AG09309 (cell line): ENCODE measurements at places on chromosomes 4 and X.

- DNase-seq: no peak
These were observed 1028.4 kb upstream of the INTU start for GRCh38 chr4:126604268-126604867.

- DNase-seq: no peak
These were observed 445 bp downstream of the AP1S2 start for GRCh38 chrX:15854080-15854655.

DNA sequence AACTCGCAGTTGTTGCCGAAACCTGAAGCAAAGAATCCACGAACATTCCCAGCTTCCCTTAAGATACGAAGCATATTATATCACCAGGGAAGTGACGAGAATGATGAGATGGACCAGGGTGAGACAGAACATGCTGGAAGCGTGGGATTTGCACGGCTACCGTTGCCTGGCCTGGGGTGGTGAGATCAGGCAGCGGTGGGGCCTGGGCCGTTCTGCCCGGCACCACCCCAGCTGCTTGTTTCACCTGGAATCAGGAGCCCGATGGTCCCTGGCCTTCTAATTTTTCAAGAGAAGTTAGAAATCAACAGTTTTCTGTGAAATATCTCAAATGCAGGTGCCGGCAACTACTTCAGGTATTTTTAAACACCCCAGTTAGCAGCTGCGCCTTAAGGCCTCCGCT, 5.7 kb downstream of the CLDN22 start:
- DNase-seq: no peak

DNA sequence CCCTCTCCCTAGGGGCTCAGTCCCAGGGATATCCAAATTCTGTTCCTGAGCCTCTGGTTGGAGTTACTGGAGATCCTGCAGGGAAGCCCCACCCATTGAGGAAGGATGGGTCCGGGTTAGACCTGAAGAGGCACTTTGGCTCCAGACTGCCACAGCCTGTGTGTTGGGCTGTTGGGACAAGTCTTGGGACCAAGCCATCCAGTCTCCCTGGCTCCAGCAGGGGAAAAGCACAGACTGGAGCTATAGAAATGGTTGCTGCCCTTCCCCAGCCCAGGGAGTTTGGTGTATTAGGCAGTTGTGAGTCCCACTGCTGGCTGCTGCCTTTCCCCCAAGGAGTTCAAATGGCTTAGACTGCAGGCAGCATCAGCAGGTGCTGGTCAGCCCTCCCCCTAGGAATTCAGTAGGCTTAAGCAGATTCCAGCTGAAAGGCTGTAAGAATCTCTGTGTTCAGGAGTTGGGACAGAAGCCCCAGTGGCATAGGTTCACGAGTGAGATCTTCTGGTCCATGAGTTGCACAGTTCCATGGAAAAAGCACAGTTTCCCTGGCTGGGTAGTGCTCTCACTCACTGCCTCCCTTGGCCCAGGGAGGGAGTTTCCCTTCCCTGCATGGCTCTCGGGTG, 344.0 kb upstream of the EPHA5 start:
- no peak for DNase-seq
